ENCODE measurements at places on chromosomes 7 and 10.

DNA sequence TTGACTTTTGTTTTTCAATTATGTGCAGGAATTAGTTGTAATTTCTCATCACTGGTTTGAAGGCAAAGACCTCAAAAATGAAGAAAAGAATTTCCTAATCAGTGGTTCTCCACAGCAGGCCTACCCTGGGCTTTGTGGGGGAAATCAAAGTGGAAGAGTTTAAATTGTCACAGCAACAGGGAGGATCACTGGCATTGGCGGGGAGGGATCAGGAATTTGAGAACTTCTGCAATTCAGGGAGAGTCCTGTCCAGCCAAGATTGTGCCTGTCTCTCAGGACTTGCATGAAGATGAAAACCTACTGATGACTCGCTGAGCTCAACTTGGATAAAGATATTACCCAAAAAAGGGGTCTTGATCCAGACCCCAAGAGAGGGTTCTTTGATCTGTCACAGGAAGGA, 70.1 kb downstream of the HACD1 start:
- no peak for DNase-seq

- peak; percentile 75 for DNase-seq
Observed at GRCh38 chr10:102409604-102410428, 8.8 kb downstream of the PSD start.

DNA sequence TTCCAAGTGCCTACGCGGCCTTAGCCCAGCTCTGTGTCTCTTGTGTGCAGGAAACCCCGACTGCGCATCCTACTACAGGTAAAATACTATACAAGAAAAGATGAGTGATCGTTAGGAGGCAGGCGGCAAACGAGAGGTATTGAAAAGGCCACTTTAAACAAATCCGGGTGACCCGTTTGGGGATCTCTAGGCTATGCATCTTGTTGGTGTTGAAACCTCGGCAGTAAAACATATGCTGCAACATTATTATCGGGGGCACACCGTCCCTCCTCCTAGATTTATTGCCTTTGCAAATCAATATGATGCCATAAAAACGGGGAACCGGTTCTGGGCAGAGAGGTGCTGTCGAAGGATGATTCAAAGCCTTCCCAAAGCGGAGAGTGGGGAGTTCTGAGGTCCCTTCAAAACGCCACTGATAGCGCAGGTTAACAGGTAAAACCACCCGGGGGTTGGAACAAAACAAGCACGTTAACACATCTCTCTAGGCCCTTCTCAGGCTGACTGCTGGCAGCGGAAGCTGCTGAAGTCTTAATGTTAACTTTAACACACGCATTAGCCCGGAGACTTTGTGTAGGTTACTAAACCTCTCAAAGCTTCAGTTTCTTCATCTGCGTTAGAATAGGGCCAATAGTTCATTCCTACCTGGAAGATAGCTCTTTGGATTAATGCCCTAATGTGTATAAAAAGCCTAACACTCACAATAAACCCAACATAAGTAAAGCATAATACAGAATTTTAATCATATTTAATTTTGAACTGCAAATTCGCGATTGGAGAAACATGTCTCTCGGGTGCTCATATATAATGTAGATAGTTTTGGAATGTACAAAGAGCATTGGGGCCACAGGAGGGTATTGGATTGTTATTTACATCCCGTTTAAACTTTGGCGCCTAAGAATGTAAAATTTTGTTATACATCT, 2.6 kb upstream of the TBX20 start:
- no peak for DNase-seq

DNA sequence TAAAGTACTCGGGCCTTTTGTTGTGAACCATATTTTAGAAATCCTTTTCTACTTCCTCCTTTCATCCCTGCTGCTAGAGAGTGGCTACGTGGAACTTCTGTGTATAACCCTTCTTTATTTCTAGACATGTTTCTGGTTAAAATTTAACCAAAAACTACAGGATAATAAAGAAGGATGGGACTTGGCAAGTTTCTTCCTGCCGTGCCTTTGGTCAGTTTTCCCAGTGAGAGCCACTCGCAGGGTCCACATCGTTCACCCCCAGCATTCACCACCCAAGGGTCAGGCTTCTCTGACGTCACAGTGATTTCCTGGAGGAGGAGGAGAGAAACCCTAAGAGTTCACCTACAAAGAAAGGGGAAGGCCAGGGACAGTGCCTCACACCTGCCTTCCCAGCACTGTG, 45.4 kb downstream of the NKX6-2 start:
- DNase-seq = no peak

DNA sequence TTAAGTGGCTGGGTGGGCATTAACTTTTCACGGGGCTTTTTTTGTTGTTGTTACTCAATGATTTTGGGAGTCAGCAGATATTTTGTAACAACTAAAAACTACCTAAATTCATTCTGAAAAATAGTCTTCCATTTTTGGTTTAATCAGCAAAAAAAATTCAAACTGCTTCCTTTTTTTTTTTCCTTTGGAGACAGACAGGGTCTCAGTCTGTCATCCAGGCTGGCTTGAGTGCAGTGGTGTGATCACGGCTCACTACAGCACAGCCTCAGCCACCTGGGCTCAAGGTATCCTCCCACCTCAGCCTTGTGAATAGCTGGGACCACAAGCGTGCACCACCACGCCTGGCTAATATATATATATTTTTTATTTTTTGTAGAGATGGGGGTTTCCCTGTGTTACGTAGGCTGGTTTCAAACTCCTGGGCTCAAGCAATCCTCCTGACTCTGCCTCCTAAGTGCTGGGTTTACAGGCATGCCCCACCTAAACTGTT, 36.5 kb downstream of the SKIDA1 start:
- no peak for DNase-seq

DNA sequence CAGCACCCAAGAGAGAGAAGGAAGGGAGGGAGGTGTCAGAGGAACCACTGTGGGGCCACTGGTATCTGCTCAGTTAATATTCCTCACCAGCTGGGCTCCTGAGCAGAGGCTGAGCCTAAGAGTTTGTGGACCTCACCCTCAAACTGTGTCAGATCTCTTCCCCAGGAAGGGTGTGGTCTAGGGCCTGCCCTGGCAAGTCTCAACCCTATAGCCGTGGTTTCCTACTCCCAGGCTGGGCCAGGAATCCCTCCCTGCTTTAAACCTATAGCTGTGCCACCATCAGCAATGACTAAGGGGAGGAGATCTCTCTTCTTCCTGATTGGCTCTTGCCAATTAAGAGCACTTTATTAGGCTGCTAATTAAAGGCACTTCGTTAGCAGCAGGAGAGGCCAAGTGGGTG, 29.9 kb downstream of the POLL start:
- no peak for DNase-seq

DNA sequence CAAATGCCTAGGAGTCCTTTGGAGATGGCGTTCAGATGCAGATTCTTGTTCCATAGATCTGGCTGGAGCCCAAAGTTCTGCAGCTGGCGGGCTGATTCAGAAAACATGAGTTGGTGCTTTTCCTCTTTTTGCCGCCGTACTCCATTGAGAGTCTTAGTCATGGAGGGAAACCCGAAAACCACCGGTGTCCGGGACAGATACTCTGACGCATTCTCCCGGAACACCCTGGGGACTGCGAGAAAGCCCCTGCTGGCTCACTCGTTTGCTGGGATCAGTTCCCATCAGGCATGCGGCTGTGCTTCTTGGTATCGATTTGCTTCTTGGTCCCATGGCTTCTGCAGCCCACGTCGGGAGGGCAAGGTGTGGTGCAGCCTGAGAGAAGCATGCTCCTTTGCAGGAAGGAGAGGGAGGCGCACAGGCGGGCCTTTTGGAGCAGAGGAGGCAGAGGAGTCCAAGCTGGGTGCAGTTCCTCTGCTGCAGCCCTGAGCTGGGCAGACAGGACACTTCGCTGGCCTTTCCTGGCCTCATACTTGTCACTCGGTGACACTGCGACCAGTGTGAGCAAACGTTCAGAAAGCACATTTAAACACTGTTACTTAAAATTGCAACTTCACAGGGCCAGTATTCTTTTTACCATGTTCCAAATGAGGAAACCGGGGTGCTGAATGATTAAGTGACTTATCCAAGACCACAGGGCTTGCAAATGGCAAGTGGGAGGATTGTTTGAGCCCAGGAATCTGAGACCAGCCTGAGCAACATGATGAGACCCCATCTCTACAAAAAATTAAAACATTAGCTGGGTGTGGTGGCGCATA, 30.6 kb upstream of the PFKFB3 start:
- no peak for DNase-seq

- DNase-seq = peak; percentile 64
Observed at GRCh38 chr7:132655131-132655727, 79.0 kb upstream of the PLXNA4 start.

GRCh38 chr10:74419491-74419951, 268.5 kb downstream of the ADK start:
- peak; percentile 81 for DNase-seq

DNA sequence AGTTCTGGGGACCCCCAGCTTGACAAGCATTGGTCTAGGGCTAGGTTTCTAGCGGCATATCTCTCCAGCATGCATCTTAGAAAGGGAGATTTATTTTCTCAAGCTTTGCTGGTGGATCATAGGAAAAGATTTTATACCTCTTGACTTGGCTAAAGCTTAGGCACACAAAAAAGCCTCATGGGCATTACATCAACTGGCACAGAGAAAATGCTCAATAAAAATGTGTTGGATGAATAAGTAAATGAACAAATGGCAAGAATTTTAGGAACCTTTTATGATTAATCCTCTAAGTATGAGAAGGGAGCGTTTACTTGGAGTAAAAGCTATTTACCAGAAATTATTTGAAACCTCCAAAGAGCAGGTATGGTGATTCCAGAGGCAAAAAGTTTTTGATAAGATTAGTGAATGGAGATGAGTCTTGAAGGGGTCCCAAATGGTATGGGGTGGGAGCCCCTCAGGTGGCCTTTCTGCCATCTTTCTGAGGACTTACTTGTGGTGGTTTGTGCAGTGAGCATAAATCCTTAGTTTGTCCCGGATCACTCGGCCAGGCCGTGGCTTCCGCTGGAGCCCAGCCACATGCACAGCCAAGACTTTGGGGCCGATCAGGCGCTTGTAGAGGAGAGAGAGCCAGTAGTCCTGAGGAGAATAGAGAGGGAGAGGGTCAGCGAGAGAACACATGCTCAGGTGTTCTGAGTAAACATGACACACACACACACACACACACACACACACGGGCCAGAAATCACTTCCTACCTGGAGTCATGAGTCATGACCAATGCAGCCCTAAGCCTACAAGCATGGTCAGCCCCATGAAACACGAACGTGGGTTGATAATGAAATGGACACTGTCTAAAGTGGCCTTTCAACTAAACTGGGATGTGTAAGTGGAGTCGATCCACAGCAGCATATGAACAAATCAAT, 43.1 kb upstream of the HPS1 start:
- DNase-seq = no peak
